ENCODE measurements at places on chromosomes 3 and 15.

DNA sequence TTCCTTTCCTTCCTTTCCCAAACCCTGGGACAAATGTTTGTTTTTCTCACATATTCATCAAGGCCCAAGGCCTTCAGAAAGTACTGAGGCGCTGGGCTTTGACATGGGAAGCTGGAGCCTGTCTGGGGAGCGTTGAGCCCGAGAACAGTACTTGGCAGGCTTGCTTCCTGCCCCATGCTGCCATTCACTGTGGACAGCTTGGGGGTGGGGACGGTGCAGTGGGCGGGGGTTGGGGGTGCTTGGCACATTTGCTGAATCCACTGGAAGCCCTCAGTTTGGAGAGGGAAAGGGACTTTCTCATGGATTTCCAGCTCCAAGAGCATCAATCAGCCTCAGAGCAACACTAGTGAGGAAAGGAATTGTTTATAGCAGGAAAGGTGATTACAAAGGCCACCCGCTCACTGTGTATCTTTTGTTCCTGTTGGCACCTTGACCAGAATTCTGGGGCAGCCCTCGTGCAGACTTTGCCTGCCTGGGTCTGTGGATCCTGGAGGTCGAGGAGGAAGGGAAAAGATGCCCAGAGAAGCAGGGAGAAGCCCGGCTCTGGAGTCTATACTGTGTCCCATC lies 199.8 kb upstream of the RGMA start:
- DNase-seq, result no peak

GRCh38 chr3:164407111-164407510 lies 671.2 kb downstream of the SI start:
- no peak for DNase-seq

GRCh38 chr15:58535894-58536293 lies 104.1 kb downstream of the LIPC start:
- DNase-seq, result no peak

DNA sequence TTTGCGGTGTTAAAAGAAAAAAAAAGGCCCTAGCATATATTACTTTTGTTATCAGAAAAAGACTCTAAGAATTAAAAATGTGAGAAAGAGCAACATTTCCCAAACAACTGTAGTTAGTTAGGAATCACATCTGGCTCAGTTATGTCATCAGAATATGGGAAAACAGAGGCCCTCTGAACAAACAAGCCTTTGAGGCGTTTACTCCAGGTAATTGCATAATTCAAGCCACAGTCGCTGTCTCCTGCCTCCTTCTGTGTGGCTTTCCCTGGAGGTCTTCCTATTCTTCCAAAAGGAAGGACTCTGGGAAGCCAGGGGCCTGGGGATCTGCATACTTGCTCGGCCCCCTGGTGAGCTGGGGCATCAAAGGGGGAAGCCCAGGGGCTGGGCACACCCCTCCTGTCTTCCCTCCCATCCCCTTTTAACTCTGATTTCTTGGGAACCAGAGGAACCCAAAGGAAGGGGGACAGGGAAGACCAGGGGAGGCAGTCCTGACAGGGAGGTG lies 3.7 kb upstream of the FAM107A start:
- DNase-seq, result no peak

DNA sequence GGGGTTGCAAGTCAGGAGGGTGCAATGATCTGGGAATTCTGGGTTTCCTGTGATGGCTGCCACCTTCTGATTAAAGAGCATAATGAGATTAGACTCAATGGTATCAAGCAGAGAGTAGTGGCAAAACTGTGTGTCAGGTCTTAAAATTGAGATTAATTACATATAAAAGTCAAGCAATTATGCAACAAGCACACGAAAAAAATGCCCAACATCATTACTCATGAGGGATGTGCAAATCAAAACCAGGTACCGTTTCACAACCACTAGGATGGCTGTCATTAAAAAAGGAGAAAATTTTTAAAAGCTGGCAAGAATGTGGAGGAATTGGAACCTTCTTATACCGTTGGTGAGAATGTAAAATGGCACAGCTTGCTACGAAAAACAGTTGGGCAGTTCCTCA lies 205.0 kb downstream of the OSBPL10 start:
- no peak for DNase-seq

GRCh38 chr15:27045796-27046195 lies 74.8 kb downstream of the GABRG3 start:
- no peak for DNase-seq

DNA sequence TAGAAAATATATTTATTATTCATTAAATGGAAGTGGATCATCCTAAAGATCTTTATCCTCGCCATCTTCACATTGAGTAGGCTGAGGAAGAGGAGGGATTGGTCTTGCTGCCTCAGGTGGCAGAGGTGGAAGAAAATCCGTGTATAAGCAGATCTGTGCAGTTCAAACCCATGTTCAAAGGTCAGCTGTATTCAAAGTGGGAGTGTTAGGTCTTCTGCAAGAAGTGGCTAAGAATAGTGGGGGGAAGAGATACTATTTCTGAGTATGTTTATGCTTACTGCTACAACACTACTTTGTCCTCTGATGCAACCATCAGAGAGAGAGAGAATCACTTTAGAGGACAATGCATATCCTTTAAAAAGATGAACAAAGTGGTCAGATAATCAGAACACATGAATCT lies 39.5 kb downstream of the YEATS2 start:
- no peak for DNase-seq

Data from cortex of kidney (tissue), 1 donor.